Cerebellar nuclear complex (tissue), 1 donor: ENCODE measurements at places on chromosomes 2 and 18.
A peak's percentile ranks its signal among the peaks of the same experiment; 100 is the strongest.

- no peak for DNase-seq
Observed at GRCh38 chr2:136420346-136420745, 302.4 kb upstream of the CXCR4 start.

GRCh38 chr2:48050711-48051110, 144.4 kb upstream of the FBXO11 start:
- no peak for DNase-seq

DNA sequence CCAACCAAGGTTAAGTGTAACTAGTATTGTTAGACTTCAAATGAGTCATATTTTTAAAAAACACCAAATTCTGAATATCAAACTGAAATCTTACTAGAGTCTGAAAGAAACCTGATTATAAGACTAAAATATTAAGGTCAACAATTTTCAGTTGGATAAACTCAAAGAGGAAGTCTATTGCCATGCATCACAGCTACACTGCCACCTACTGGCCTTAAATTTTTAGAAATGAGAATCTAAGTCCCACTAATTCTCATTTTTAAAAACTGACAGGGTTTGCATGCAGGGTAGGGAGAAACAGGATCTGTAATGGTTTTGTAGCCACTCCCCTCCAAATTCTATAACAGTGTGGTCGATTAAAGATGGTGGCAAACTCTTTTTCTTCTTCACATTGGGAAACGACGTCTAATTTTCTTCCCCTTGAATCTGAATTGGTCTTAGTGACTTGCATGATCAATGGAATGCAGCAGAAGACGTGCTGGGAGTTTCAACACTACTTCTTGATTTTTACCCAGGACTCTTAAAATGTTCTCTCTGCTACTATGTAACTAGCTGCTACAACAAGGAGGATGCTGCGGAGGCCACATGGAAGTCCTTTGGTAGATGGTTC, 176.1 kb upstream of the SESTD1 start:
- DNase-seq = no peak

- DNase-seq = no peak
Observed at GRCh38 chr2:74001781-74002504, 17.2 kb downstream of the TET3 start.

DNA sequence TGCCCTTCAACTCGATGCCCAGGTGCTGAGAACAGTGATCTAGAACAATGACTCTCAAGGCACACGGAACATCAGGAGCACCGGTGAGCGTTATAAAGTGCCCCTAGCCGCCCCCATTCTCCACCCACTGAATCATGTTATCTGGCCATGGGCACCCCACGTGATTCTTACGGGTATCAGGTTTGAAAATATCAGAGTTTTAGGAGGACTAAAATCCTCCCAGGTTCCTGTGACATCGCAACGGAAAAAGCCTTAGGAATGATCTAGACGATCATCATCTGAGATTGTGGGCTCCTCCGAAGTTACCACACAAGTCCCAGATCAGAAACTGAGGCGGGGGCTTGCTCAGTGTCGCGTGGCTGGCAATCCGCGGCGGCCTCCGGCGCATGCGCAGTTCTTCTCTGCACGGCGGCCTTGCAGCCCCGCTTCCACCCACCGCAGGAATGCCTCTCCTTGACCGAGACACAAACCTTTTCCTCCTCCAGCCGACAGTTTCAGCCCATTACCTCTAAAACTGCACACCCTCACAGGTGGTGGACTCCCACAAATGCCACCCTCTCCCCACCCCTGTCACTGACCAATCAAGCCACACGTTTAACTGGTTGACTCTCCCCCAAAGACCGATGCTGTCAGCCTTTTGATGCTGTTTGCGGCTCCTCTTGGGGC, 5.8 kb upstream of the MRPL33 start:
- DNase-seq = no peak

DNA sequence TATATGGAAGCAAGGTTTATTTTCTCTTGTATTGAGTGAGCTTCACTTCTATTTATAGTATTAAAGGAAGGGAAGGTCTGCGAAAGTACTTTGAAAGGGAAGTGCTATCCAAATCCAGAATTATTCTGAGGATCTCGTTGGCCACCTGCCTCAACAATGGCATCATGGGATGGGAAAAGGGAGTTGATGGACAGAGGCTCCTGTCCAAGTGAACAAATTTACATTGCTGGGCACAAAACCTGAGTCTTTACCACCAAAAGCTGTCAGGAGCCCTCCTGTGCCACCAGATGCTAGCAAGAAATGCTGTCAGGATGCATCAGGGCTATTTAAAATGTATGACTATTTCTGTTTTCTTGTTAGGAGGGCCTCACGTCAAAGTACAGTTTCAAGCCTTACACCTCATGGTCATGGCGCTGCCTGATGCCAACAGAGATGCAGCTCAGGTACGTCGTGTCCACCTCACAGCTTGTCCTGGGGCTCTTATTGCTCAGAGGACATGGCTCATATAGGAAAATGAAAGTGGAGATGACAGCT, 157.3 kb downstream of the ARHGAP28 start:
- DNase-seq = peak; percentile 88

- DNase-seq = no peak
Observed at GRCh38 chr2:132651115-132652045, 18.6 kb downstream of the LYPD1 start.

- no peak for DNase-seq
Observed at GRCh38 chr18:45497595-45498286, 117.5 kb upstream of the SLC14A2 start.

DNA sequence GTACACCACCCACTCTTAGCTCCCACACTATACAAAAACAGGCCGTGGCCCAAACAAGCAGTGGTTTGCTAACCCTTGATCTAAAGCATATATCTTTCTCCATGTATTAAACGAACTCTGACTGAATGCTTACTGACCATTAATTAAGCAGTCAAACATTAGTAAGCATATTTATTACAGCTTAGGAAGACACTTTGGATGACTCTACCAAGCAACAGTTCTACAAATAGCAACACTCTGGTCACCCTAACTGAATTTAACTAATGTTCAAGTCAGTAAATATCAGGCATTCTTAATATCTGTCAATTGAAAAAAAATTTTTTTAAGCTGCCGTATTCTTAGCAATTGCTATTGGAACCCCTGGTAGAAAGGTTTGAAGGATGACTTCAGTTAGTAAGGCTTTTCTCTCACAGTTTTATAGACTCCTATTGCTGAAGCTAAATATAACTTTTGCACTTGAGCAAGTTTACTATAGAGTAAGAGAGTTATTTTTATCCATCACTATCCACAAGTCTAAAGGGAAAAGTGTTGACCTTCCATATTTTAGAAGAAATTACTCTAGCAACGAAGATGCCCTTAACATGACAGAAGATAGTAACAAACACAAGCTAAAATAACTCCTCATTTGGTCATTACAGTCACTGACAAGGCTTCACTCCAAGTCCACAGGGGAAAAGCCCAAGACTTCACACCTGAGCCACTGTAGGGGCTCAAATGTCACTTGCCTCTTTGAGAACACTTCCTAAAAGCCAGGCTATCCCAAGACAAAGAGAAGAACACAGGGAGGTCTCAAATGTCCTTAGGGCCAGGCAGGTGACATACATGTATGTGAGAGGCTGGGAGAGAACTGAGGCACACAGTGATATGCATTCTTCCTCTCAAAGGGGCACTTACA, 74.4 kb downstream of the RTN4 start:
- DNase-seq = no peak

DNA sequence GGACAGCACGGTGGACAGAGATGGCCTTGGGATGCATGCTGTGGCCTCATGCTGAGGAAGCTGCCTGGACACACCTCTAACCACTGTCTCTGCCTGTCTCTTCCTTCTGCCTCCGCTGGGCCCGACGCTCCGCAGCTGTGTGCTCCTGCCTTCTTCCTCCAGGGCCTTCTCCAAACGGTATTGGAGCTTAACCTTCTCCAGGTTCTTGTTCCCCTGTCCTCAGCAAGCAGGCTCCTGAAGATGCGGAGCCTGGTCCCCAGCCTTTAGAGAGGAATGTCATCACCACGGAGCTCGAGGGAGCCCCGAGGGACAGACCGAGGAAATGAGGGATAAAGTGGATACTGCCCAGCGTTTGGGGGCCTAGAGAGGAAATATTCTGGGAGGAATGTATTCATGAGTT, 155.1 kb downstream of the DYSF start:
- DNase-seq = no peak

DNA sequence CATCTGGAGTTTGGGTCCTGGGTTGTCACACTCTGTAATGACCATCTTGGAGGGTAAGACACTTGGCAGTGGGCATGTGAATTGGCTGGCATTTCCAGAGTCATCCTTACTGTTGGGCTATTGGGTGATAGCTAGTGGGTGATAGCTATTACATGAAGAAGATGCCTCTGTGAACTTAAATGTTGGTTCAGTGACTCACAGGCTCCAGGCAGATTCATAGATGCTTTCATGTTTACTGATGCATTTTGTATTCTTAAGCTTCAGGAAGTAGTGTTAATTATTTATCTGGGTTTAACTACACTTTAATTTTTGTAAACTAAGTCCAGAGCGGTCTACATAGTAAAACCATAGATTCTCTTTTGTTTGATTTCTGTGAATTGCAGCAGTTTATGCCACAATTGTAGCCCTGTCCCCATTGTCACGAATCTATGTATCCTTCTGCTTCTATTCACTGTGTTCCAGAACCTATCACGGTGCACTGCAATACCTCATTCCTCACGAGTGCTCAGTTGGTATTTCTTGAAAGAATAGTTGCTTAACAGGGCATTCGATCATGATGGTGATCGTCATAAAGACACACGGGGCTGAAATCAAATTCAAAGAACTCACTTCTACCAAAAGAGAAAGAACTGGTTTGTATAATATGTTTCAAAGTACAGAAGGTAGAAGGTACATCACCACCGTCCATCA, 79.7 kb downstream of the GBX2 start:
- no peak for DNase-seq

DNA sequence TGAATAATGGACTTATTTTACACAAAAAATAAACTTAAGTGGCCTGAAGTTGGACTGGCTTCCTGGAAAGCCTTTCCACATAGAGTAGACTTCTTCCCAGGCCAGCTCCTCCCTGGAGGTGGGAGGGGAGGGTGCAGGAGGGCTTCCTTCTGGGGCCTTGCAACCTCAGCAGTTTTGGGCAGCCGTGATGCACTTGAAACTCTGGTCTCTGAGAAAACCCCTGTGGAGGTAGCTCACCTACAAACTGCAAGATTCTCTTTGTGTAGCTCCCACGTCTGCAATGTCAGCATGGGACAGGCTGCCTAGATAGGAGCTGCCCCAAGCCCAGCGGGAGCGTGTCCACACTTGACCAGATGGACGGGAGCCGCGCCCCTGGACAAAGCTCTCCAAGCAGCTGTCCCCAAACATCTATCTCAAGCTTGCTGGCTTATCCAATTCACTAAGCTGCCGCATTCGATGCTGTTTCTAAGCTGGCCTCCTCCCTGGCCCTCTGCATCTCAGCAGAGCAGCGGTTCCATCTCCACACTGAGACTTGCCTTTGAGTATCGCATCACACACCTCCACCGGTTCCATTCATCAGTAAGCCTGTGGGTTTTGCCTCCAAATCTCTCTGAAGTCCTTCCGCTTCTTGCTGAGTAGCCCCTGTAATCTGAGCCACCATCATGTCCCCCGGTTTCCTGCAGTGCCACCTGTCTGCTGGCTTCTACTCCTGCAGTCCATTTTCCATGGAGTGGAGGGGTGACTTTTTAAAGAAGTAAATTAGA, 1.6 kb upstream of the LPIN1 start:
- no peak for DNase-seq

DNA sequence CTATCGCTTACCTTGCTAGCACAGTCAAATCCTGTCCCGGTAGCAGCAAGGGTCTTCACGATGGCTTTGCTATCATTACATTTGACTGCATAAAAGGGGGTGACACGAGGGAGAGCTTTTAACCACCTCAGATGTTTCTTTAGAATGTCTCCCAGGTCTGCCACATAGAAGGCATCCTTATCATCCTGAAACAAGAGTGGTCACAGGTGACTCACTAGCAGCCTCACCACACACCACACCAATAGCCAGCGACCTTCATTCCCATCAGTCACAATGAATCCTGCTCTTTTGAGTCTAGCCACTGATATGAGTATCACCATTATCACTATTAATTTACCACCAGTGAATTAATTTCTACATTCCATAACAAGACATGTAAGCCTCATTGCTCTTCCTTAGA, 3.7 kb downstream of the ODC1 start:
- no peak for DNase-seq

DNA sequence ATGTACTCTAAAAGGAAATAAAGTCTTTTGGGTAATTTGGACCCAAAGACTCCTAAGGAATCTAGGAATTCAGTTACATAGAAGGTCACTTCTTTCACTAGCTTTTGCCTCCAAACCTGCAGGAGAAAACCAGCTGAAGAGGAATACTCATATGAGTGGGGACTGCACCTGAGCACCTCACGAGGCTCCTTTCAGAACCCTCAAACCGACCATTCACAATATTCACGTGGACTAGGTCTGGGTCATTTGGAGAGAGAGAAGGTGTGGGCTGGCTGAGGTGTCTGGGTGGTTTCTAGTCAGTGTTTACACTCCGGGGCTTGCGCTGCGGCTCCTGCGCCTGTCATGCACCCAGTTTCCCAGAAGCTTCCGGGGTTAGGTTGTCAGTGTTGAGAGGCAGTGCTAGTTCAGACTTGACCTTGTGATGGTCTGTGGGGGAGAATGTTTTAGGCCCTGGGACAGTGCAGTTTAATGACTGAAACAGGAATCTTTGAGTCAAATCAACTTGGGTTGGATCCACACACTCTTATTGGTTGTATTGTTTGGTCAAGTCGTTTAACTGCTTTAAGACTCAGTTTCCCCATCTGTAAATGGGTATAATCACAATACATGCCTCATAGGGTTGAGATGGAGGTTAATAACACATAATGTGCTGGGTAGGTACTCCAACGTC, 78.4 kb downstream of the LIMS1 start:
- DNase-seq = no peak
